Effector memory CD8-positive, alpha-beta T cell (primary cell): ENCODE measurements at places on chromosomes 13 and 19.

DNA sequence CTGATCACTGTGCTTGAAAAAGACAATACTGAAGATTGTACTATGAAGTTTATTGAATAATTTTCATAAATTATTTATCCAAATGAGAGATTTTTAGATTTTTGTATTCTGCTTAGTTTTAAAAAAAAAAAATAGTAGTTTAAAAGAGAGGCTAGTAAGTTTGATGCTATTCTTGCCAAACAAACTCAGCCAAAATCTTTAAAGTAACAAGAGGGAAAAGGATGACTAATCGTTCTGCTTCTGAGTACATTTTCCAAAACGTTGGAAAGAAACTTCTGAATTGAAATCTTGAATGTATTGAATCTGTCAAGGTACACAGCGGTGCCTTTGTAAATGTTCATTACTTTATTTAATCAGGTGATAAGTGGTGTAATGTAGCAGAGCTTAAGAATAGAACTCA, 34.4 kb downstream of the NUP58 start:
- H3K4me3 ChIP-seq: no peak overlapping the region
- no peak overlapping the region for H3K27ac ChIP-seq
- peaks cover 69% of the 10 kb centered on the region for H3K36me3 ChIP-seq
- no peak for DNase-seq

GRCh38 chr13:22648320-22648801, 532.4 kb upstream of the SGCG start:
- H3K4me1 ChIP-seq: no peaks in the 10 kb centered on the region
- no peak overlapping the region for H3K4me3 ChIP-seq
- no peaks in the 10 kb centered on the region for H3K36me3 ChIP-seq
- no peaks in the 10 kb centered on the region for H3K27me3 ChIP-seq

DNA sequence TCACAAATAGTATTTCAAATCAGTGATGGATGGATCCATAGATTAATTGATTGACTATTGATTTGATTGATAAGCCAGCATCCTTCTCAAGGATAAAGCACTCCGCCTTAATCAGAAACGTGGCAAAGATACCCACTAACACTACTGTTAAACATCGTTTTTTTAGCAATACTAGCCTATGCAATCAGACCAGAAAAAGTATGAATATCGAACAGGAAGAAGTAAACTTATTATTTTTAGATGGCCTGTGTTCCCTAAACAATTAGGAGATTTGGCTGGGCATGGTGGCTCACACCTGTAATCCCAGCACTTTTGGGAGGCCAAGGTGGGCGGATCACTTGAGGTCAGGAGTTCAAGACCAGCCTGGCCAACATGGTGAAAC, 49.5 kb downstream of the MYH14 start:
- no peaks in the 10 kb centered on the region for H3K36me3 ChIP-seq
- no peak for DNase-seq
- H3K4me3 ChIP-seq: no peak overlapping the region
- H3K27ac ChIP-seq: no peak overlapping the region
- peaks cover 55% of the 10 kb centered on the region for H3K27me3 ChIP-seq

DNA sequence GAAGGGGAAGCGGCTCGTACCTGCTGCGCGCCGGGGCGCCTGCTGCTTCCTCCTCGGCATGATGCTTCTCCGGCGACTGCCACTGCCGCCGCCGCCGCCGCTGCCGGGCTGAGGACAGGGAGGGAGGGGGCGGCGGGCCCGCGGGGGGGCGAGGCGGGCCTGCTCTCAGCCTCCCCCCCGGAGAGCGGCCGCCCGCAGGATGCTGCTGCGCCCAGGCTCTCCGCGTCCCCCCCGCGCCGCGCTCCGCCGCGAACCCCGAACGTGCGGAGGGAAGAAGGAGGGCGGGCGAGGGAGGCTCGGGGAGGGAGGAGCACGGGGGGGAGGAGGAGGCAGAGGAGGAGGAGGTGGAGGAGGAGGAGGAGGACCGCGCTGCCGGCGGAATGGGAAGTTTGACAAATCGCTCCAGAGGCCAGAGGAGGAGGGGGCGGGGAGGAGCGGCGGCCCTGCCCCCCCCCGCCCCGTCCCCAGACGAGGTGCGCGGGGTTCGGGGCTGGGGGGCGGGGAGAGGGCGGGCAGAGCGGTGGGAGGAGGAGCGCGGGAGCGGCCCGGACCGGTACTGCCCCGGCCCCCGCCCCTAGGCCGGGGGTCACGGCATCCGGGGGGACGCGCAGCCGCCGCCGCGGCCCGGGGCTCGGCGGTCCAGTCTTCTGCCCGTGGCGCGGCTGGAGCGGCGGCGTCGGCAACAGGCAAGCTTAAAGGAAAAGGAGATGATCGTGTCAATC, at the start of gene TSHZ3:
Gene TSHZ3 (minus strand): TSS at position 277 of the 722 bp plus-strand sequence. CDS start 217 bp downstream, at position 60.
- H3K36me3 ChIP-seq: peaks cover 9% of the 10 kb centered on the region
- peaks cover 75% of the 10 kb centered on the region for H3K27me3 ChIP-seq
- H3K4me1 ChIP-seq: peaks cover 36% of the 10 kb centered on the region
- peak; percentile 24 for DNase-seq
- H3K27ac ChIP-seq: peak within 1 kb of the TSS; percentile 70

- peak within 1 kb of the TSS; percentile 82 for H3K27ac ChIP-seq
- peak; percentile 23 for DNase-seq
- peak within 1 kb of the TSS; percentile 88 for H3K4me3 ChIP-seq
- peaks cover 32% of the 10 kb centered on the region for H3K36me3 ChIP-seq
These were observed at the start of gene BST2 for GRCh38 chr19:17405250-17406045. TSS of gene BST2 (minus strand) at chr19:17405630. CDS start at chr19:17405575, 55 bp downstream.

DNA sequence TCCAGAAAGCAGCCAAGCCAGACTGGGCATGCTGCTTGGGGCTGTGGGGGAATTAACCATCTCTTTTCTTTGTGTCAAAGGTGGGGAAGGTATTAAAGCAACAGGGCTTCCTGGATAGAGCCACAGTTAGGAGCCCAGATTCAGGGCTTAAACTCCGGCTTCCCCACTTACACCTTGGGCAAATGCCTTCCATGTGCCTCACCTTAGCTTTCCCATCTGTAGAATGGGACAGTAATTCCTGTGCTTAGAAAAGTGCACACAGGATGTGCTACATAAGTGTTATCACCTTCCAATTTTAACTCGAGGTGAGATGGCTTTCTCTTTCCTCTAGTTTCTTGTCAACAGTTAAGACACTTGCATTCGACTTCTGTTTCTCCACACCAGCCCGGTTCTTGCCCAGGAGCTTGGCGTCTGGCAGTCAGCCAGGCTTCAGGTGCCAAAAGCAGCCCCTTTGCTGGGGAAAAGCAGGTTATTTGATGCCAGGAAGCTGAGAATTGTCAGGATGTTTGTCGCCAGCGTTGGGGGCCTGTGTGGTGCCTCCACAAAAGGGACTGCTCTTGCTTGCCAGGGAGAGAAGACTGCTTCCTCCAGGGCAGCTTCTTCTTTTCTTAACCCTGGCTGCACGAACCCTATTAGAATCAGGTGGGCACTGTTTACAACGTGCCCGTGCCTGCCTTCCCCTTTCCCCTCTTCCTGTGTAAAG, 79.2 kb downstream of the SIPA1L3 start:
- no peak overlapping the region for H3K4me3 ChIP-seq
- peaks cover 16% of the 10 kb centered on the region for H3K4me1 ChIP-seq
- H3K27me3 ChIP-seq: no peaks in the 10 kb centered on the region
- no peak for DNase-seq

DNA sequence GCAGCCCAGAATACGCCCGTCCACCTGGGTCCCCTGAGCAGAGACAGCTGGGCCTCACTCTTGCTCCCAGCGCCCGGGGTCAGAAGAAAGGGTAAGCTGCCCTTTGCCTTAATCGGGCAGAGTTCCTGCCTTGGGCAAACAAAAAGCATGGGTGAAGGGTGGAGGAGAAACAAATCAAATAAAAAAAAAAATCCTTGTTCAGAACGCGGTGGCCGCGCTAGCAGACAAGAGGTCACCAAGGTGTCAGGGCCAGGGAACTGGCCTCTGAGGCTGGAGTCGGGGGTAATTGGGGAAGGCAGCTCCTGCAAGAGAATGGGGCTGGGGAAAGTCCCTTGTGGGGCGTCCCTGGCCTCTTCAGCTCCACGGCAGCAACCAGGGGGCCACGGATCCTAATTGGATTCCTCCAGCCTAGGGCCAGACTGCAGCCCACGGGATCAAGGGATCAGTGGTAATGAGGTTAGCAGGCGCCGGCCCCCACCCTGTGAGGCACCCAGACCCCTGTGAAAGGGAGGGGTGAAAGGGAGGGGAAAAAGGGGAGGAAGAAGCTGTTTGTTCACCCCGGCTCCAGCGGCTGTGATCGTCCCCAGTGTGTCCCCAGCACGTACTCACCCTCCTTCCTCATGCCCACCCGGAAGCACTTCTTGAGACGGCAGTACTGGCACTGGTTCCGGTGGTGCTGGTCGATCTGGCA, 5.5 kb downstream of the NR2F6 start:
- no peaks in the 10 kb centered on the region for H3K36me3 ChIP-seq
- no peaks in the 10 kb centered on the region for H3K4me1 ChIP-seq
- no peak overlapping the region for H3K4me3 ChIP-seq
- no peak for DNase-seq

- no peak overlapping the region for H3K27ac ChIP-seq
- no peaks in the 10 kb centered on the region for H3K27me3 ChIP-seq
- no peak overlapping the region for H3K4me3 ChIP-seq
- DNase-seq: no peak
- peaks cover 14% of the 10 kb centered on the region for H3K4me1 ChIP-seq
These were observed 115.5 kb downstream of the GGACT start for GRCh38 chr13:100473087-100473486.

DNA sequence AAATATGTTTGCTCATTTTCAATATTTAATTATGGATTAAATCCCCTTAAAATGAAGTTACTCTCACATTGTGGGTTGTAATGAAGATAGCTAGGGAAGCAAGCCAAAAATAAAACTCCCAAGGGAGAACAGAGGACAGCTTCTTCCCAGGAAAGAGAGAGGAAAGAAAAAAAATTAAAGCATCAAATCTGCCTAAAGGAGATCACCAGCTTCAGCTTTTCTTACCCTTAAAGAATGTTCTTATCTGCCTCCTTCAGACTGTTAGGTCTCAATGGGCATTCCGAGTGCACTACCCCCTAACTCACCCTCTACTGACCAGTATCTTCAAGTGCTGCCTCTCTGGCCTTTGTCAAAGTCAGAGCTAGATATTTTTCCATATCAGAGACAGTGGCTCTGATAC, 55.2 kb downstream of the XPO4 start:
- H3K4me1 ChIP-seq: no peaks in the 10 kb centered on the region
- no peak overlapping the region for H3K27ac ChIP-seq
- no peak overlapping the region for H3K4me3 ChIP-seq
- peaks cover 14% of the 10 kb centered on the region for H3K36me3 ChIP-seq
- no peaks in the 10 kb centered on the region for H3K27me3 ChIP-seq

DNA sequence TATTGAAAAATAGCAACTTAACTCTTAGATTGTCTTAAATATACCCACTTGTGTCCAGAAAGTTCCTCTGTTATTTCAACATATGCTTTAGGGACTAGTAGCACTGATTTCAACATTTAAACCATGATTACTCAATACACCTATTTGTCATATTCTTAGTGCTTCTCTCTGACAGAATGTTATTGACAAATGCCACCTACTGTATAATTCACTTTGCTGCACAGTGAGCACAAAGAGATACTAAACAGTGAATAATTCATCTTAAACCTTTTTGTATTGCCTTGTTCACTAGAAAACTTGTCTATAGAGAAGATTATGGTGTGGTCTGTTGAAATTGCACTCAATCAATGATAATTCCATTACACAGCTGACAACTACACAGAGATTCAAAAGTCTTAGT, 692.6 kb downstream of the PCDH17 start:
- no peaks in the 10 kb centered on the region for H3K27me3 ChIP-seq
- DNase-seq: no peak
- no peaks in the 10 kb centered on the region for H3K36me3 ChIP-seq
- no peak overlapping the region for H3K27ac ChIP-seq

- H3K4me1 ChIP-seq: no peaks in the 10 kb centered on the region
- H3K36me3 ChIP-seq: no peaks in the 10 kb centered on the region
- no peak overlapping the region for H3K4me3 ChIP-seq
- DNase-seq: no peak
These were observed 232.5 kb downstream of the GPC5 start for GRCh38 chr13:91630946-91631345.

- no peak for DNase-seq
- no peak overlapping the region for H3K4me3 ChIP-seq
- no peaks in the 10 kb centered on the region for H3K4me1 ChIP-seq
- H3K36me3 ChIP-seq: peaks cover 6% of the 10 kb centered on the region
- H3K27ac ChIP-seq: no peak overlapping the region
- H3K27me3 ChIP-seq: peaks cover 22% of the 10 kb centered on the region
These were observed 12.9 kb downstream of the OLFM2 start for GRCh38 chr19:9923440-9923839.

- H3K4me1 ChIP-seq: peaks cover 14% of the 10 kb centered on the region
- no peaks in the 10 kb centered on the region for H3K36me3 ChIP-seq
- H3K27me3 ChIP-seq: no peaks in the 10 kb centered on the region
- H3K27ac ChIP-seq: no peak overlapping the region
- H3K4me3 ChIP-seq: no peak overlapping the region
These were observed 240.3 kb downstream of the DCT start for GRCh38 chr13:94239135-94239534.

DNA sequence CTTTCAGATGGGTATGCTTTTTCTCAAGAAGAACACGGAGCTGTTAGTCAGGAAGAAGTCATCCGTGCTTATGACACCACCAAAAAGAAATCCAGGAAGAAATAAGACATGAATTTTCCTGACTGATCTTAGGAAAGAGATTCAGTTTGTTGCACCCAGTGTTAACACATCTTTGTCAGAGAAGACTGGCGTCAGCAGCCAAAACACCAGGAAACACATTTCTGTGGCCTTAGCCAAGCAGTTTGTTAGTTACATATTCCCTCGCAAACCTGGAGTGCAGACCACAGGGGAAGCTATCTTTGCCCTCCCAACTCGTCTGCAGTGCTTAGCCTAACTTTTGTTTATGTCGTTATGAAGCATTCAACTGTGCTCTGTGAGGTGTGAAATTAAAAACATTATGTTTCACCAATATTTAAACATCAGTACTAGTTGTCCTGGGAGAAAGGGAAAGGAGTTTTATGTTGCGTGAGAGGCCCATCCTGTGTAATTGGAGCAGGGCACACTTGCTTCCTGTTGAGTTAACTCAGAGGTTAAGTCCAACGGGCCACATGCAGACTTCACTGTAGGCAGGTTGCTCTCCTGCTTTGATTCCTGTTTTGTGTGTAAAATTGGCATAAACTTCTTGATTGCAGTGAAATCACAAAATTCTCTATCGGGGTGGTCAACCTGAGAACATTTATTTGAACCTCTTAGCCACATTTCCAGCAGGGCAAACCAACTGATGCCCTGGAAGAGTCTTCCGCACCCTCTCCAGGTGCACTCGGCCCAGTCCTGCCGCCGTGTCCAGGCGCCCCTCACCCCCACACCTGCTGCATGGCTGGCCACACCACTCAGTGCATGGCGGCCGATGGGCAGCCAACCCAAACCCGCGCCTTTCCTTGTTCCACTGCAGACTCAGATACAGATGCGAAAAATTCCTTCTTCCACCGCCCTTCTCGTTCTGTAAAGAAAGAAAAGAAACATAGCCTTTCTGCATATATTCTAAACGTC, 31.6 kb downstream of the SHISA2 start:
- peaks cover 35% of the 10 kb centered on the region for H3K27me3 ChIP-seq
- H3K36me3 ChIP-seq: no peaks in the 10 kb centered on the region
- H3K4me1 ChIP-seq: no peaks in the 10 kb centered on the region

GRCh38 chr13:31012655-31013024, 80.2 kb downstream of the TEX26 start:
- H3K27me3 ChIP-seq: peaks cover 62% of the 10 kb centered on the region
- H3K4me3 ChIP-seq: no peak overlapping the region
- H3K4me1 ChIP-seq: peaks cover 4% of the 10 kb centered on the region
- no peaks in the 10 kb centered on the region for H3K36me3 ChIP-seq
- H3K27ac ChIP-seq: no peak overlapping the region

GRCh38 chr19:5430237-5430636, 25.0 kb upstream of the ZNRF4 start:
- no peak for DNase-seq
- H3K36me3 ChIP-seq: no peaks in the 10 kb centered on the region
- no peaks in the 10 kb centered on the region for H3K4me1 ChIP-seq
- H3K27ac ChIP-seq: no peak overlapping the region
- no peak overlapping the region for H3K4me3 ChIP-seq

- DNase-seq: no peak
- H3K4me1 ChIP-seq: peaks cover 13% of the 10 kb centered on the region
- no peaks in the 10 kb centered on the region for H3K36me3 ChIP-seq
- no peak overlapping the region for H3K27ac ChIP-seq
These were observed 75.8 kb upstream of the UBAC2 start for GRCh38 chr13:99124794-99125316.
